ENCODE measurements at places on chromosomes 5 and 9. TPM values are rescaled to one million over a fixed set of nuclear protein-coding genes. Genes with fewer than 3 reads are reported as not detected.

- no peak overlapping the region for H3K4me3 ChIP-seq
- H3K36me3 ChIP-seq = no peaks in the 10 kb centered on the region
- peak; percentile 26 for DNase-seq
- H3K27ac ChIP-seq = no peak overlapping the region
Measured at GRCh38 chr9:101566904-101567724, 27.7 kb downstream of the PPP3R2 start.

DNA sequence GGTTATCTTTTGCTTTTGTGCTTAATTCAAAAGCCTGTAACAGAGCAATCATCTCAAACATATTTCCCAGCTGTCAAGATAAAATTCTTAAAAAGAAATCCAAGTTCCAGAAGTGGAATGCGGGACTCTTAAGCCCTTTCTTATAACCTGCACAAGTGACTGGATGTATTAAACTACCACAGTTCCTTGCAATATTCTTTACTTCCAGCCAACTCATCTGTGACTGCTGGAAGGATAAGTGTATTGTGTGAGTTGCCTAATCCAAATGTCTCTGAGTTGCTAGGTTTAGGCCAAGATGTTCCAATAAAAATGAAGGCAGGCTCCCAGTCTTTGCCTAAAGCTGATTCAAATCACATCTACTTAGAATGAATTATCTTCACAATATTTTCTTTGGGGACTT lies 159.2 kb upstream of the SLC24A2 start:
- H3K4me1 ChIP-seq = no peaks in the 10 kb centered on the region
- no peak for DNase-seq
- H3K27me3 ChIP-seq = no peaks in the 10 kb centered on the region
- no peak overlapping the region for H3K27ac ChIP-seq
- no peaks in the 10 kb centered on the region for H3K36me3 ChIP-seq

- no peak overlapping the region for H3K27ac ChIP-seq
- no peaks in the 10 kb centered on the region for H3K36me3 ChIP-seq
- H3K4me1 ChIP-seq = no peaks in the 10 kb centered on the region
- no peak overlapping the region for H3K4me3 ChIP-seq
- DNase-seq = no peak
Measured at GRCh38 chr5:124614836-124615385, 131.5 kb downstream of the ZNF608 start.

- H3K4me3 ChIP-seq = no peak overlapping the region
- no peaks in the 10 kb centered on the region for H3K36me3 ChIP-seq
- H3K27me3 ChIP-seq = no peaks in the 10 kb centered on the region
- no peak for DNase-seq
- H3K4me1 ChIP-seq = no peaks in the 10 kb centered on the region
Measured at GRCh38 chr9:110650991-110651411, 17.6 kb upstream of the MUSK start.

- peak; percentile 66 for DNase-seq
- H3K27me3 ChIP-seq = no peaks in the 10 kb centered on the region
- H3K36me3 ChIP-seq = no peaks in the 10 kb centered on the region
Measured at GRCh38 chr9:100714372-100715099, 136.7 kb downstream of the CAVIN4 start.

DNA sequence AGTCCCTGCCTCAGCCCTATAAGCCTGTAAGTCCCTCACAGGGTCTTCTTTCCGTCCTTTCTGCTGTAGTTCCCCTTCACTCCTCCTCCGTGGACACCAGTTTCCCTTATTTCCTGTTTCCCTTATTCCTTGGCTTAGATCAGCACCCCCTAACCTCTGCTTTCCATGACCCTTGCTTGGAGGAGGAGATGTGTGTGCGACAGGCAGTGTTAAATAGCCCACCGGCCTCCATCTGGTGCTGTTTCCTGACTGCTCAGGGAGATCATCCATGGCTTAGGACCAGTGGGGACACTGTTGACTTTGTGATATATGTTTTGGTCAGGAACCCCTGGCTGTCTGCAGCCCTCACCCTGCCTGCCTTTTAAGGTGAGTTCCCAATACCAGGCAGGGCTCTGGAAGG lies 34.1 kb upstream of the PSD2 start:
- no peak for DNase-seq
- no peaks in the 10 kb centered on the region for H3K4me1 ChIP-seq
- H3K27me3 ChIP-seq = peaks cover 17% of the 10 kb centered on the region
- H3K4me3 ChIP-seq = no peak overlapping the region

DNA sequence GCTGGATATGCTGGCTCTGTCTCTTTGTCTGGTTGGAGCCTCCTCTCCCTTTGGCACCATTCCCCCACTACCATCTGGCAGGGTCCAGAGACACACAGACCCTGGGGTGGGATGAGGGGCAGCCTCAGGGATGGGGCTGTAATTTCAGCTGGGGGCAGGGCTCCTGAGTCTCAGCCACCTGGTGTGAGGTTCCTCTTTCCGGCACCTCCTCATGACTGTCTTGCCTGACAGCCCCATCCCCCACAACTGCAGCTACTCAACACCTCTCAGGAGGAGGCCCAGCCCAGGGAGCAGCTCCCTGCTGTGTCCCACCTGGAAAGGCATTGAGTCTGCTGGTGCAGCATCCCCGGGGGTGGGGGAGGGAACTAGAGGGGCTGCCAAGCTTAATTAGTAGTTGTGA lies 11.7 kb upstream of the RPS14 start:
- H3K27ac ChIP-seq = no peak overlapping the region
- no peak overlapping the region for H3K4me3 ChIP-seq
- H3K36me3 ChIP-seq = no peaks in the 10 kb centered on the region
- no peaks in the 10 kb centered on the region for H3K27me3 ChIP-seq
- no peaks in the 10 kb centered on the region for H3K4me1 ChIP-seq

- no peak overlapping the region for H3K4me3 ChIP-seq
- no peaks in the 10 kb centered on the region for H3K4me1 ChIP-seq
- no peak overlapping the region for H3K27ac ChIP-seq
Measured at GRCh38 chr5:128844354-128844923, 120.8 kb upstream of the SLC27A6 start.

- no peaks in the 10 kb centered on the region for H3K27me3 ChIP-seq
- no peak overlapping the region for H3K4me3 ChIP-seq
- no peak for DNase-seq
- no peak overlapping the region for H3K27ac ChIP-seq
- peaks cover 6% of the 10 kb centered on the region for H3K4me1 ChIP-seq
Measured at GRCh38 chr9:126301196-126301595, 25.4 kb upstream of the MVB12B start.

DNA sequence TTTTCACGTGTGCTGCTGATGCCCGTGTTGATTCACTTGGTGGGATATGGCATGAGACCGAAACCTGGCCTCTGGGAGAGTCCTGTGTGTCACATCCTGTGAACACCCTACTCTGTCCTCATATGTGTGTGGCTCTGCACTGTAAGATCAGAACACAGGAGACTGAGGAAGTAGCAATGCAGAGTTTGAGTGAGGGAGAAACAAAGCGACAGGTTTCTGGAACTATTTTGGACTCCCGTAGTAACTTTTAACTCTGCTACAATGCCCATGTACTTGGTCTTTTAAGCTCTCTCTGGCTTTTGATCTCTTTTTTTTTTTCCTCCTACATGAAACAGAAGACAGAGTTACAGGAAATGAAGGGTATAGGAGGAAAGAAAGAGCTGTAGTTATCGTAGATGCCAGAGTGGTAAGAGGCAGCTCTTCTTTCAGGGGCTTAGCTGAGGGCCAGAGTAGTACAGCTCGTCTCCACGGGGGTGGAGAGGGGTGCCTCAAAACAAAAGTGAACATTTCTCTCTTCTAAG lies 26.6 kb downstream of the GRAMD2B start:
- H3K27me3 ChIP-seq = no peaks in the 10 kb centered on the region
- no peaks in the 10 kb centered on the region for H3K4me1 ChIP-seq
- H3K27ac ChIP-seq = peak overlapping the region; percentile 35
- no peak overlapping the region for H3K4me3 ChIP-seq
- no peak for DNase-seq

- no peaks in the 10 kb centered on the region for H3K36me3 ChIP-seq
- H3K27me3 ChIP-seq = no peaks in the 10 kb centered on the region
- DNase-seq = peak; percentile 54
- peak overlapping the region; percentile 60 for H3K27ac ChIP-seq
- no peaks in the 10 kb centered on the region for H3K4me1 ChIP-seq
Measured at GRCh38 chr9:89497257-89497963, 503 bp downstream of the SEMA4D start.

GRCh38 chr5:123122273-123122672 lies 33.2 kb downstream of the PRDM6 start:
- H3K27me3 ChIP-seq = no peaks in the 10 kb centered on the region
- H3K27ac ChIP-seq = no peak overlapping the region
- no peaks in the 10 kb centered on the region for H3K36me3 ChIP-seq

- H3K27ac ChIP-seq = no peak overlapping the region
- H3K4me3 ChIP-seq = no peak overlapping the region
- no peaks in the 10 kb centered on the region for H3K36me3 ChIP-seq
- H3K27me3 ChIP-seq = no peaks in the 10 kb centered on the region
- DNase-seq = no peak
Measured at GRCh38 chr5:170571875-170572852, 68.3 kb downstream of the KCNIP1 start.

DNA sequence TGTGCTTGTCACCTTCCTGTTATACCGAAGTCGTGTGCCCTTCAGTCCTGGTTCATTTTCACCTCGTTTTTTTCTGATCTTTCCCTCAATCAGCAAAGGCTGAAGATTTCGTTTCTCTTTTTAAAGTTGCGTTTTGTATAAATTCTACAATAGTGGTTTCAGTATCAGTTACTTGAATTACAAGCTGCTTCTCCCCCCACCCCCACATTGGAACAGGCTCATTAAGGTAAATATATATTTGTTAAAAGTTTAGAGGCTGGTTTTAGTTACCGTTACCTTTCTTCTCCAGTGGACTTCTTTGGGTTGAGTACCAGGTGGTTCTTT lies 881 bp downstream of the SUB1 start:
- peak overlapping the region; percentile 99 for H3K27ac ChIP-seq
- no peaks in the 10 kb centered on the region for H3K27me3 ChIP-seq
- H3K36me3 ChIP-seq = no peaks in the 10 kb centered on the region
- H3K4me1 ChIP-seq = peaks cover 6% of the 10 kb centered on the region
- no peak for DNase-seq
- H3K4me3 ChIP-seq = peak overlapping the region; percentile 91

Gene AJM1
- 17.1 TPM for total RNA-seq

Gene ZNF169
- total RNA-seq = 5.9 TPM

Gene PAXX
- 81.0 TPM for total RNA-seq

Gene ATP10B
- 232 TPM for total RNA-seq

Gene C9orf43
- 0.57 TPM for total RNA-seq

All from colonic mucosa (tissue), 4 donors.